ENCODE measurements at places on chromosomes 12 and 14.

DNA sequence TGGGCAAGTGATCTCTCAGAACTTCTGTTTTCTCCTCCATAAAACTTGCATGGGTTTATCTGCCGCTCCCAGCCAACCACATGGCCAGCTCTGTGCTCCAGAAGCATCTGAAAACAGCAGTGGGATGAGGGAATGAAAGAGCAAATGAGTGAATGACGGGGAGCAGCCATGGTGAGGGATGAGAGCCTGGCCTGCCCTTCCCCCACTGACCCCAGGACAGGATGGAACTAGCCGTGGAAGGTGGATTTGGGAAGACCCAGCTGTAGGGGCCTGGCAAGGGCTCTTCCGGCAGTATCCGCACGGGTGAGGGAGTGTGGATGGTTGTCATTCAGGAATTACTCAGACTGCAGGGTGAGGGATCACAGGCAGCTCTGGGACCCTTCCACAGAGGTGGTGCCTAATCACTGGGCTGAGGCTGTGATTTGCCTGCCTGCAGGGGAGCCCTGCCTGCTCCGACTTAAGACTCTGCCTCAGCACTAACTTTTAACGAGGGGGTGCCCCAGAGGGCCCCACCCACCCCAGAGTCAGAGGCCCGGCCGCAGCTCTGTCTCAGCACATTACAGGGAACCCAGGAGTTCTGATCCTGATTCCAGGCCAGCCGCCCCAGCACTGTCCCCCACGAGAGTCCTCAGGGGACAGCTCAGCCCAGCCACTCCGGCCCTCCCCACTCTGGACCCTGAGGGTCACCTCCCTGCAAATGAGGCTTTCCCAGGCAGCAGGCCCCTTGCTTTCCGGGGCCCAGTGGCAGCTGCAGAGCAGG, 136.8 kb upstream of the C14orf180 start:
- DNase-seq = no peak

DNA sequence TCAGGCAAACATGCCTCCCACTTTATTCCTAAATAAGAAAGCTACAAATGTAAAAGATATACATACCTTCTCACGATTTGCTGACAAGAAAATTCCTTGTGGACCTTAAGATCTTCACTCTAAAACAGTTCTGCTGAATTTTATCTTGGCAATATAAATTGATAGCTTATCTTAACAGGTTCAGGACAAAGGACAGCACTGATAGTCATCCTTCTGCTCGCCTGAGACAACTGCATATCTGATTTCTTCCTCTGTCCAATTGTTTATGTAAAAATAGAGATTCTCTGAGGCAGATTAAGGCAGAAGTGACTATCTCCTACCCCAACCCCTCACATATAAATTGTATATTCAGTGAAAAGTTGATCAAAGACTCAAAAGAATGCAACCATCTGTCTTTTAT, 44.9 kb downstream of the CAPZA3 start:
- DNase-seq = no peak

DNA sequence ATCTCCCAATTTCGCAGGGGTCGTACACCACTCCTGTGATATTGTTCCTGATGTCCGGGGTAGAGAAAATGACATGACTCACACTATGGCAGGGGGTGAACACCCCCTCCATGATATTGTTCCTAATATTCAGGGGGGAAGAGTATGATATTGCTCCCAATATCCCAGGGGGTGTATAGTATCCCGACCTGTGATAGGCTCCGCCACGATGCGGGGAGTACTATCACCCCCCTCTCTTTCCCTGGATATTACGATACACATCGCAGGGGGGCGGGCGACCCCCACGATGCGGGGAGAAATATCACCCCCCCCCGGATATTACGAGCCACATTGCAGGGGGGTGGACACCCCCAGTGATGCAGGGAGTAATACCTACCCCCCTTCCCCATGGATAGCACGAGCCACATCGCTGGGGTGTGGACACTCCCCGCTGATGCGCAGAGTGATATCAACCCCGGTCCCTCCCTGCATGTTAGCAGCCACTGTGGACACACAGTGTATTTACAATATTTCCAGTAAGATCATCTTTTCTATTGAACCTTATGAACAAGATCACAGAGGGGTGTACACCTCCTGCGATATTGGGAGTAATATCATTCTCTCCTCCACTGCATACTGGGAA, 17.7 kb downstream of the SMIM41 start:
- DNase-seq = no peak

DNA sequence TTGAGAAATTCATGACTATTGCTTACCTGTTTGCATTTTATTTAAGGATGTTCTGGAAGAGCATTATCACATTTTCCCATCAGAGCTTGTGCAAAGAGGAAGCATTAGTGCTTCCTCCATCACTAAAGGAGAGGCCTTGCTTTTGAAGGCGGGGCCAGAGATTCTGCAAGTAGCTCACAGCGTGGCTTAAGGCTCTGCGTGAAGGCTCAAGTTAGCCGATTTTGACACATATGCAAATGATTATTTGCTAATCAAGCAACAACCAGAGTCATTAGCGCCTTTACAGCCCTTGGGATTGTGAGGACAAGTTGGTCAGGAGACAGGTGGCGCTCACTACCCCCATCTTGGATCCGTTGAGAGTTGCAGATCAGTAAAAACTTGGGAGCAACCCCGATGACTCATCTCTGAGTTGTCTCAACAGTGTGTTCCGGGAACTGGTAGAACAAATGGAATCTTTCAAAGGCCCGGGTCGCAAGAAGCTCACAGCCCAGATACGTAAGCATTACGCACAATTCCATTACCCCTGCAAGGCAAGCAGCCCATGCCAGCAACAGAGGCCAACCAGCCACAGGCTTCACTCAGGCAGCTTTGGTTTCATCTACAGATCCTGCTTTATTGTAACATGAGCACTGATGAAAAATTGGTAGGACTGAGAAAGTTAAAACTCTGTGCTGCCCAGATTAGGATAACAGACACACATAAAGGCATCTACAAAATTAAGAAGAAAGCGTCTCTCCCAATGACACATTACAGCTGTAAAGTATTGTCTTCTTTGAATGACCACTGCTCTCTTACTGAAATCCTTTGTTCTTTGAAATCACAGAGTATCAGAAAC, 34.9 kb upstream of the SPTSSA start:
- no peak for DNase-seq

DNA sequence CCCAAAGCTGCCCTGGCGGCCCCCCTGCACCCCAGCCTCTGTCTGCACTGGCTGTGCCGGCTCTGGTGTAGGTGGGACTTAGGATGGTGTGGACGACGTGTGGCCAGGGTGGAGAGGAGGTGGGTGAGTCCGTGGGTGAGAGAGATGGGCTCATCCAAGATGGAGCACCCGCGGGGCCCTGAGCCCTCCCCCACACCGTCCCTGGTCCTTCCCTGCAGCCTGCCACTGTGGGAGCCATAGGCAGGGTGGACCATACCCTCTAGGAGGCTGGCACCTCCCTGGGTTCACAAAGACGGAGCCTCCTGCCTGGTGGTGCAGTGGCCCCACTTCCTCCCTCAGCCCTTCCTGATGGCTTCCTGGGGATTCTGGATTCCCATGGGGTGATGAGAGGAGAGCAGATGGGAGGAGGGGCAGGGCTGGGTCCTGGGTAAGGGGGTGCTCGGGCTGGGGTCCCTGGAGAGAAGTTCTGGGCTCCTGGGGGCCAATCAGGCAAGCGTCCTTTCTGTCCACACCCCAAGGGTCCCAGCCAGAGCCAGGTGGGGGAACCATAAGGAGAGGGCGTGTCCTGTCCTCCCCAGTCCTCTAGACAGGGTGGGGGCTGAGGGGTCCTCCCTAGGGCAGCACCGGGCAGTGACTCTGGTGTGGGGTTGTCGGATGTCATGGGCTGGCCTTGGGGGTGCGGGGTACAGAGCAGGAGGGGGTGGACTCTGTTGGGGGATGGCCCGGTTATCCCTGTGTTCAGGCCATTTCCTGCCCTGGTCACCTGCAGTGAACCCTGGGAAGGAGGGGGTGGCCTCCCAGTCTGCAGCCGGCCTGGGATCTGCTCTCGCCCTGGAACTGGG, 384.8 kb downstream of the TMEM121 start:
- no peak for DNase-seq

DNA sequence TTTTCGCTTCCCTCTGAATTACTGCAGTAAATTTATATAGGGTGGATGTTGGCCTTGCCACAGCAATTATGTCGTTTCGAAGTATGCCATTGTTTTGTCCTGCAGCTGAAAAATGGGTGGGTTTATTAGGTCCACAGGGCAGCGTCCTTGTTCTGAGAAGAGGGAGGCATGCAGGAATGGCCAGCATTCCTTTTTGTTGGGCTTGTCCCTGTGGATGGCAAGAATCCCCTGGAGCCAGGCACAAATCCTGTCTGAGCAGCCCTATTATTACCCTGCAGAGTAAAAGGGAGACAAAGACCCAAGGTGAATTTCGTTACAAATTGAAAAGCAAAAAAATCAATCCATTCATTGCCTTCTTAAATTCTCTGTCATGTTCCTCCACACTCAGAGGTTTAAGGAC, 88.1 kb downstream of the CHST11 start:
- no peak for DNase-seq
